ENCODE measurements at places on chromosomes 16 and 17.

- DNase-seq: no peak
These were observed 674.7 kb upstream of the SALL1 start for GRCh38 chr16:51825779-51826178.

DNA sequence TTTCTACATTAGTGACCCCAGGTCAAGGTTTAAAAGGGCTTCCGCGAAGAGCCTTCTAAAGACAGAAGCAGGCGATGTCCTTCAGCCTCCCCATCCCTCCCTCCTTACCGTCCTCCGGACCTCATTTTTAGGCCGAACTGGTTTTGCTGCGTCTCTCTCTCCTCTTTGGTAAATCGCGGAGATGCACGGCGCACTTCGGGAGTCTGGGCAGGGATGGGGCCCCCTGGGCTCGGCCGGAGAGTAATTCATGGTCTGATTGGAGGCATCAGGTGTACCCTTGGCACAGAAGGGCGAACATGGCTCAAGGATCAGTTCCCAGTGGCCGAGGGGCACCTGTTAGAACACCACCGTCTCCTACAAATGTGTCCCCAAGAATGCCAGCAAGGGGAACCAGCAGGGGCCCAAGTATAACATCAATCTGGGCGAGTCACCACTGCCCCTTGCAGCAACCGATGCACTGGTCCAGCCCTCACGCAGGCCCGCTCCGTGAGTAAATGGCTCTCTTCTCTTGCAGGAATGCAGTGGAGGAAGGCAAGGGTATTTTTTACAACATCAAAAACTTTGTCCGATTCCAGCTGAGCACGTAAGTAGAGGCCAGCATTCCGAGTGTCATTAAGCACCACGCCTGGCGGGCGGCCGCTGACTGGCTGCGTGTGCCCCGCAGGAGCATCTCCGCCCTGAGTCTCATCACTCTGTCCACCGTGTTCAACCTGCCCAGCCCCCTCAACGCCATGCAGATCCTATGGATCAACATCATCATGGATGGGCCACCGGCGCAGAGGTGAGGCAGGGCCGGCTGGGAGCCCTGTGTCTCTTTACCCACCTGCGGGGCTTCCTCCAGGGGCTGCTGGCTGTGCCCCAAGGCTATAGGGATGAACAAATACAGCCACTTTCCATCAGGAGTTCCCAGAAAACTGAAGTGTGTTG, 45.6 kb downstream of the MEAK7 start:
- DNase-seq: no peak

DNA sequence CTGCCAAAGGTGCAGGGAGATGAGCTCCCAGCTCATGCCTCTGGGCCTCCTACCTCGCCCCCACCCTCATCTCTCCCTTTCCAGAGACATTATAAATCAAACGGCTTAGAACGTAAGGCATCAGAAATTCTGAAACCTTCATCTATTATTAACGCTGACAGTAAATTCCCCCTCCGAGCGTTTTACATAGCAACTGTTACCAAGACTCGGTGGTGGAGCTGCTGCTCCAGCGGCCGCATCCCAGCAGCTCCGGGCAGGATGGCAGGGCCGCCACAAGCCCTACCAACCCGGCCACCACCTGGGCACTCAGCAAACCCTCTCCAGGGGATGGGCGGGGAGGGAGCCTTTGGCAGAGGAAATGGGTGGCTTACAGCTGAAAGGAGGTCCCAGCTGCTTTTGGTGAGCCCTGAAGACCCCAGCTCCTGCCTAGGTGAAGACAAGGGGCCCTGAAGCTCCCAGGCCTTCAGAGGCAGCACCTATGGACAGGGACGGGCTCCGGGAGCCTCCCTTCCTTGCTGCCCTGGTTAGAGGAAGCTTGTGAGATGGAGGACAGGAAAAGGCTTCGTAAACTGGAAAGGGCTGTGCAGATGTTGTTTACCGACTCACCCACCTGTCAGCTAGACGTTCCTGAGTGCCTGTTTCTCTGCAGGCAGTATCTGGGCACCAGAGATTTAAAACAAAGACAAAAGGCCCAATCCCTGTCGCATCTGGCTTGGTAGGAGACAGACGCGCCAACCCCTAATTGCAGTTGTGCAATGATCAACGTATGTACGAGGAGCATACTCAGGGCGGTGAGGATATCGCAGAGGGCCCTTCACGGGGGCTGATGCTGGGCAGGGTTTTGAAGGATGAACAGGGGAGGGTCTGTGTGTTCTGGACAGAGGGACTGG, 76.9 kb downstream of the RAI1 start:
- DNase-seq: no peak

DNA sequence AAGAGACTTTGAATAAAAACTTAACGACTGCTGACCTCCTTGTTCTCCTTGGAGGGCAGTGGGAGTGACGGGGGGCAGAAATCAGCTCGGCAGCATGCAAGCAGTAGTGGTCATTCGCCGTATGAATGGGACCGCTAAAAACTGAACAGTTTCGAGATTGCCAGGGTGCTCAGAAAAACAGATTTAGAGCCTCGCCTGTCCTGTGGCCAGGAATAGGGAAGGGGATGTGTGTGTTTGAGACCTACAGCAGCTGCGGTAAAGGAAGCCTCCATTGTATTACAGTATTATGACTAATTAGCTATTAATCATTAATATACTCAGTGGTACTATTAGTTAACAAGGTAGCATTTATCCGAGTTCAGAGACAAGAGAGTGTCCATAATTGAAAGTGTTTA, 670 bp upstream of the ZNF652 start:
- no peak for DNase-seq

- DNase-seq: peak; percentile 73
These were observed 1.2 kb upstream of the COG1 start for GRCh38 chr17:73191443-73192205.

GRCh38 chr17:12098568-12098967, 77.9 kb downstream of the MAP2K4 start:
- no peak for DNase-seq

GRCh38 chr17:69557339-69557738, 142.8 kb downstream of the MAP2K6 start:
- DNase-seq: no peak

- no peak for DNase-seq
These were observed 58.5 kb downstream of the RGS9 start for GRCh38 chr17:65195716-65196115.

DNA sequence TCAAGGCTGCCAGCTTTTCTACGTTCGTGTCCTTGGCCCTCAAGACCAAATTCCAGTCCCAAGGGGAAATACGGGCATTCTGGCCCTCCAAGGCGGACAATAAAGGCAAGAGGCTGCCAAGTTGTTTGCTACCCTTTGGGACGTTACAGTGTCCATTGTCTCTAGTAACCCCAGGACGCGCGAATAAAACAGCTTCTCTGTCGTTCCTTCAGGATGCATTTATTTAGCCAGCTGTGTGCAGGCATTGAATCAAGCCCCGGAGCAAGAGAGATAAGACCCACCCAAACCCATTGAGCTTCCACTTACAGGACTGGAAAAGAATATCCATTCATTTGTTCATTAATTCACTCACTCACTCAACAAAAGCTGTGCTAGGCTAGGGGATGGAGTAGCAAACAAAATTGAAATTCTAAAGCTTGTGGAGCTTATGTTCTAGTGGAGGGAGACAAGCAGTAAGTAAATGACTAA, 656 bp downstream of the MRPL58 start:
- no peak for DNase-seq

GRCh38 chr17:35666070-35666469, 65.4 kb upstream of the RASL10B start:
- DNase-seq: no peak

DNA sequence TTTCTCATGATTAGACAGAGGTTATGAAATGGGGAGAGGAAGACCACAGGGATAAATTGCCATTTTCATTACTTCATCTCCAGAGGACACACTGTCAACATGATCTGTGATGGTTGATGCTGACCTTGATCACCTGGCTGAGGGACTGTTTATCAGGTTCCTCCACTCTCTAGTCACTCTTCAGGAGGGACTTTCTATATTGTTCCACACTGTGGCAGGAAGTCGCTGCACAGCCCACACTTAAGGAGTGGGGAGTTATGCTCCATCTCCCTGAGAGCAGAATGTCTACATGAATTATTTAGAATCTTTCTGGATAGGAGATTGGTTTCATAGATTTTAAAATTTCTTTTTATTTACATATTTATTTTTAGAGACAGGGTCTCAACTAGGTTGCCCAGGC, 46.7 kb downstream of the CYB5B start:
- DNase-seq: no peak

All from fibroblast of skin of back (primary cell).